ENCODE measurements at places on chromosomes 4 and X. TPM values are rescaled to one million over a fixed set of nuclear protein-coding genes. Genes with fewer than 3 reads are reported as not detected.

GRCh38 chr4:88619971-88620370 lies 27.7 kb downstream of the HERC3 start:
- DNase-seq = no peak

DNA sequence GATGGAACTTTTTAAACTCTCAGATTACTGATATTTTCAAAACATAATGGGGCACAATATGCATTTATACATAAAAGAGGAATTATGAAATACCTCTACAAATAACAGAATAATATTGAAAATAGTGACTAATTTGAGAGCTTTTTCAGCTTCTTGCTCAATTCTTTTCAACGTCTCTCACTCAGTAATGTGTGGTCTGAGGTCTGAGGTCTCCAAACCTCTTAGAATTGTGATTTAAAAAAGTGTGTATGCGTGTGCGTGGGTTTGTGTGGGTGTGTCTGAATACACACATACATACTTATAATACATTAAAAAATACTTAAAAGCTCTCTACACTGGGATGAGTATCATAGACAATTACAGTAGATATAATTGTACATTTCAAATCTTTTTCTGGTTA lies 7.9 kb downstream of the NDNF start:
- DNase-seq = no peak

DNA sequence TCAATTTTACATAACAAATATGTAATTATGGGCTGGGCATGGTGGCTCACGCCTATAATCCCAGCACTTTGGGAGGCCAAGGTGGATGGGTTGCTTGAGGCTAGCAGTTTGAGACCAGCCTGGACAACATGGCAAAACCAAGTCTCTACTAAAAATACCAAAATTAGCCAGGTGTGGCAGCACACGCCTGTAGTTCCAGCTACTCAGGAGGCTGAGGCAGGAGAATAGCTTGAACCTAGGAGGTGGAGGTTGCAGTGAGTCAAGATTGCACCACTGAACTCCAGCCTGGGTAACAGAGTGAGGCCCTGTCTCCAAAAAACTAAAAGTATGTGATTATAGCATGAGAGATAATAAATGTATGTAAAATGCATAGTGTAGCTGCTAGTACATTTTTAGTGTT lies 229.0 kb downstream of the PPARGC1A start:
- no peak for DNase-seq

Gene DCAF12L2
- not detected for total RNA-seq

- DNase-seq = no peak
Observed at GRCh38 chr4:73432169-73433000, 3.6 kb upstream of the AFP start.

Data from M059J (cell line).